ENCODE measurements at places on chromosomes 2 and 18. TPM values are rescaled to one million over a fixed set of nuclear protein-coding genes. Genes with fewer than 3 reads are reported as not detected.

SETBP1 gene
- total RNA-seq = 1.8 TPM

MAPRE2 gene
- 63.2 TPM for total RNA-seq

- DNase-seq = peak; percentile 83
- no peak overlapping the region for H3K27ac ChIP-seq
- no peaks in the 10 kb centered on the region for H3K36me3 ChIP-seq
These were observed 185.9 kb downstream of the MTX2 start for GRCh38 chr2:176454893-176455815.

GRCh38 chr2:70974592-70974991 is 3.8 kb upstream of the ANKRD53 start:
- H3K27me3 ChIP-seq = peaks cover 20% of the 10 kb centered on the region
- H3K4me3 ChIP-seq = no peak overlapping the region
- no peak overlapping the region for H3K27ac ChIP-seq
- peaks cover 11% of the 10 kb centered on the region for H3K4me1 ChIP-seq
- no peak for DNase-seq
- no peaks in the 10 kb centered on the region for H3K36me3 ChIP-seq

DNA sequence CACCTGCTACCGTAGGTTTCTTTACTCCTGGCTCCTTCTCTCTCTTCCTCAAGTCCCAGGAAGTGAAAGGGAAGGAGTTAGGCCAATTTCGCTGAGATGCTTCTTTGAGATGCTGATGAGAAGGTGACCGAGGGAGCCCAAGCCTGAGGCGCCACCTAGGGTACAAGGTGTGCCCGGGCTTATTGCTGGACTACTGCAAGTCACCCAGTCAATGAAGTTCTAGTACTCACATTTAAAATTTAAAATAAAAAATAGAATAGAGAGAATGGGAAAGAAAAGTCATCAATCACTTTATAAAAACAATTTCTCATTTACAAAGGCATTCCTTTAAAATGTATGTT is 45.3 kb downstream of the ACAA2 start:
- H3K27ac ChIP-seq = no peak overlapping the region
- H3K27me3 ChIP-seq = peaks cover 2% of the 10 kb centered on the region
- H3K36me3 ChIP-seq = no peaks in the 10 kb centered on the region

DNA sequence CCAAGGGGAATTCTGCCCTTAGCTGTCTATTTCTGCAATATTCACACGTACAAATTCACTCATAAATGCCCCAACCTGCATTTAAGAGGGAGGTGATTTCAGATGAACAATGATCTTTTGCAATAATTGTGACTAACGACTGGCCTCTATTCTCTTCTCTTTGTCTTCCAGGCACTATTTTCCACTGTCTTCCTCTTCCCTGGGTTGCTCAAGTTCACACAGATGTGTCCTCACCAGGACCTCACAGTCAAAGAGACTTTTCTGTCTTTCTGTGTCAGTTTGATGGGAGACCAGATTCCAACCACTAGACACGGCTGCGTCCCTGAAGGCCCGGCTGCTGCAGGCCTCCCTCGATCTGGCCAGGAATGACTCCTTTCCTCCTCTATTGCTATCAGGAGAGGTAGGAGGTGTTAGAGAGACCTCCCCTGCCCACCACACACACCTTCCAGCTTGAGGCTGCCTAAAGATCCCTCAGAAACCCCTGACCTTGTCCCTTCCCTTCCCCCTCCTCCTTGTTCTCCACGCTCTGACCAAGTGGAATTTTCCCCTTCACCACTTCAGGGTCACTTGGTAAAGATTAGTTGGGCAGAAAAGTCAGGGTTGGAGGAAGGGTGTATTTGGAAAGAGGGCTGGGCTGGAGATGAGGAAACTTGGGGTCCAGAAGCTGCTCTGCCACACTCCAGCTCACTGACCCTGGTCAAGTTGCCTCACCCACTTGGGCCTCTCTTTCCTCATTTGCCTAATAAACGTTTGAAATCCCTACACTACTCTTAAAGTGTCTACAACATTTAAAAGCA is 109.2 kb upstream of the COPS8 start:
- H3K4me3 ChIP-seq = no peak overlapping the region
- no peak overlapping the region for H3K27ac ChIP-seq
- no peaks in the 10 kb centered on the region for H3K4me1 ChIP-seq
- peaks cover 5% of the 10 kb centered on the region for H3K27me3 ChIP-seq
- no peak for DNase-seq

All from activated naive CD8-positive, alpha-beta T cell treated with anti-CD3 and anti-CD28 coated beads, Interleukin-2, amount 10 ng/mL, durations not matched to agents 7 days and 5 days (primary cell).